Mucosa of gallbladder (tissue), 1 donor: ENCODE measurements at places on chromosomes 3 and 15. TPM values are rescaled to one million over a fixed set of nuclear protein-coding genes. Genes with fewer than 3 reads are reported as not detected.

Gene REC114
- total RNA-seq: not detected

Gene IGSF10
- 13.6 TPM for total RNA-seq

Gene GHSR
- not detected for total RNA-seq

Gene VGLL3
- total RNA-seq: 39.2 TPM

Gene TPRG1
- 3.9 TPM for total RNA-seq

Gene CMTM7
- total RNA-seq: 19.3 TPM

Gene TKT
- 396 TPM for total RNA-seq

Gene MKRN2OS
- total RNA-seq: 8.2 TPM

Gene MUC20
- 198 TPM for total RNA-seq

DNA sequence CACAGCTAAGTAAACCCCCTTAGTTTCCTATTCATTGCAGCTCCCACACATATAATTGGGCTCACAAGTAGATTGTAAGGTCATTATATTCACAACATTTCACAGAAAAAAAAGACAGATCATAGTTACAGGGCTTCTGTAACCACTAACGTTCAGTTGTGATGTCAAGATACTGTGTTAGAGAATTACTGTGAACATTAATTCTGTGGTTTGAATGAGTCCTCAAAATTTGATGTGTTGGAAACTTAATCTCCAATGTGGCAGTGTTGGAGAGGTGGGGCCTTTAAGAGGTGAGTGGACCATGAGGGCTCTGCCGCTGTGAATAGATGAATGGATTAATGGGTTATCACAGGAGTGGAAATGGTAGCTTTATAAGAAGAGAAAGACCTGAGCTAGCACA is 21.3 kb downstream of the GRK7 start:
- DNase-seq: no peak

DNA sequence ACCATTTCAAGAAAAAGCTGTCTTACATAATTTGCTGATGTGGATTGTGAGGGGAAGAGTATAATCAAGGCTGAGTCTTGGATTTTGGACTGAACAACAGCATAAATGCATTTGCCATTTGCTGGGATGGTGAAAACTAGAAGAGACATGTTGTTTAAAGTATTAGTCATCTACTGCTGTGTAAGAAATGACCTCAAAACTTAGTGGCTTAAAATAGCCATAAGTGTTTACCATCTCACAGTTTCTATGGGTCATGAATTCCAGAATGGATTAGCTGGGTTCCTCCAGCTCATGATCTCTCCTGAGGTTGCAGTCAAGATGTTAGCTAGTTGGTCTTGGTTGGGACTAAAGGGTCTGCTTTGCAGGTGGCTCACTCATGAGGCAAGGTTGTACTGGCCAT is 66.2 kb downstream of the SCN11A start:
- no peak for DNase-seq

DNA sequence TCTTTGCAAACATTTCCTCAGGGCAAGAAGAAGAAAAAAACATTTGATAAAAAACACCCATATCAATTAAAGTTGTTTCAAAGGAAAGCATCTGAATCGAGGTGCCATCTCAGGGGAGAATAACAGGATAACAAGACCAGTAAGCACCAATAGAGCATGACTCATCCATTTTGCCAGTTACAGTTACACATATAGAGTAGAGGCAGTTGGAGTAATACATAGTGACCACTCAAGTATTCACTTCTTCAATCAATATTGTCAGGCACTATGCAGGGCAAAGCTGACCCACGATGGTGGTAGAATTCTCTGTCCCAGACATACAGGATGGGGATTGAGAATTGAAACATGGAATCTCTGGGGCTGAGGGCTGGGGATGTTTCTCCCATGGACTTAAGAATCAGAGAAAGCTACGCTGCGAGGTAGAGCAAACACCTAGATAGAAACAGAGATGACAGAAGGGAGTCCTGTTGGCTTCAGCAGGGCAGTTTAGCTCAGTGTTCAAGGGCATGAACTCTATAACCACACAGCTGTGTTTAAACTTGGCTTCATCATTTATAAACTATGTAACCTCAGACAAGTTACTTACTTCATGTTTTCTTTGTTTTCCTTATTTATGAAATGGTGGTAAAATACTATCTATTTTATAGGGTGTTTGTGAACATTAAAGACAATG is 186.4 kb upstream of the NANOGP8 start:
- no peak for DNase-seq

DNA sequence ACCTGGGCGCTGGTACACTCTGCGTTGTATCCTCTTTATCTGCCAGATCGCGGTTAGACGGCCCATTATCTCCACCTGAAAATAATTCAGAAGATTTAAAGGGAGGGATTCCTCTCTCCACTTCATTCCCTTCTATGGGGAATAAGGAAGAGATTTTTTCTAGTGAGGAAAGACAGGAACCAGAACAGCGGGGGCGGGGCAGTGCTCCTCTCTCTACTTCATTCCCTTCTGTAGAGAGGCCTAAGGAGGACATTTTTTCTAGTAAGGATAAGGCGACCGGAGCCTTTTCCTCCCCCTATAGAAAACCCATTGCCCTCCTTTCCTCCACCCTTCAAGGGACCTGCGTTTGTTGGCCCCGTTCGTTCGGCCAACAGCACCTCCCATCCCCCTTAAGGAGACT is 8.3 kb upstream of the LIPH start:
- no peak for DNase-seq

DNA sequence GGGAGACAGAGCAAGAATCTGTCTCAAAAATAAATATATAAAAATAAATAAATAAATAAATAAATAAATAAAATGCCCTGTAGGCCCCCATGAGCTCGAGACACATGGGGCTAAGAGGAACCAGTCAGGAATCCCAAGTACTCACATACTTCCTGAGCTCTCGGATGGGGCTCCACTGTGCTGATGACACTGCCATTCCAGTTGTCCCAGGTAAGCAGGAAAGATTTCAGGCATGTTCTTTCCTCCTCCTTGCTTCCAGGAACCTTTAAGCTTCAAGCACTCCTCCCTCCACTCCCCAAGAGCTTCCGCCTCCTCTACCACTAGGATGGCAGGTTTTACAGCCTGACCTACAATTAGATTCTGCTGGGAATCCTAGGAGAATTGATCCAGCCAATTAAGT is 113.4 kb downstream of the SLC49A4 start:
- DNase-seq: no peak

DNA sequence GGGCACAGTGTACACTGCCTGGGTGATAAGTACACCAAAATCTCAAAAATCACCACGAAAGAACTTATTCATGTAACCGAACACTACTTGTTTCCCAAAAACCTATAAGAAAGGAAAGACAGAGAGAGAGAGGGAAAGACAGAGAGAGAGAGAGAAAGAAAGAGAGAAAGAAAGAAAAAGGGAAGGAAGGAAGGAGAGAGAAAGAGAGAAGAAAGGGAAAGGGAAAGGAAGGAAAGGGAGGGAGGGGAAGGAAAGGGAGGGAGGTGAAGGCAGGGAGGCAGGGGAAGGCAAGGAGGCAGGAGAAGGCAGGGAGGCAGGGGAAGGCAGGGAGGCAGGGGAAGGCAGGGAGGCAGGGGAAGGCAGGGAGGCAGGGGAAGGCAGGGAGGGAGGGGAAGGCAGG is 48.2 kb downstream of the ANXA2 start:
- no peak for DNase-seq

- no peak for DNase-seq
Measured at GRCh38 chr3:19348500-19348899, 200.2 kb downstream of the KCNH8 start.

DNA sequence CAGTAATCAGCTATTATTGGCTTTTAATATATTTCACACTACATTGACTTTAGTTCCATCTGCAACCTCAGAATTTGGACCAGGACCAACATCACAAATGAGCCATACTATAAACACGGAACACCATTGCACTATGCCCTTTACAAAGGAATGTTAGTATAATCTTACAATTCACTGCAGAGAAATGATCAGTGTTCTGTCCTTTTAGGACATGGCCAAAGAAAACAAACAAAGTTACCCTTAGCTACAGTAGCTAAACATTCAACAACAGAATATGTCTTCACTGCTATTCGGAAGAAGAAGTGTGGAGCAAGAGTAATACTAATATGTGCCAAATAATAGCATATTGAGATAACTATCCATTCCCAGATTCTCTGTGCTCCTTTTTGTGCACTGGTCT is 90.4 kb downstream of the NAALADL2 start:
- DNase-seq: no peak

- no peak for DNase-seq
Measured at GRCh38 chr3:102018551-102018950, 169.2 kb downstream of the NFKBIZ start.

GRCh38 chr15:61659566-61660190 is 400.6 kb downstream of the VPS13C start:
- DNase-seq: no peak

- DNase-seq: no peak
Measured at GRCh38 chr3:182605882-182606611, 187.3 kb upstream of the ATP11B start.
